Lower lobe of right lung (tissue), 2 donors: ENCODE measurements at places on chromosomes 2 and 18. TPM values are rescaled to one million over a fixed set of nuclear protein-coding genes. Genes with fewer than 3 reads are reported as not detected.

ST6GAL2 gene
- 0.92 TPM for total RNA-seq

GKN1 gene
- not detected for total RNA-seq

BARD1 gene
- total RNA-seq: 18.5 TPM

RNF144A gene
- total RNA-seq: 13.9 TPM

GRCh38 chr2:191950132-191950874 lies 103.4 kb upstream of the CAVIN2 start:
- H3K36me3 ChIP-seq: no peaks in the 10 kb centered on the region
- DNase-seq: no peak
- no peaks in the 10 kb centered on the region for H3K27me3 ChIP-seq
- no peak overlapping the region for H3K4me3 ChIP-seq
- H3K27ac ChIP-seq: no peak overlapping the region

- H3K27ac ChIP-seq: peak overlapping the region; percentile 91
- DNase-seq: peak; percentile 67
- peak overlapping the region; percentile 72 for H3K4me3 ChIP-seq
These were observed 15.8 kb downstream of the PTPN18 start for GRCh38 chr2:130371723-130372054.

GRCh38 chr2:9710311-9710710 lies 79.5 kb upstream of the YWHAQ start:
- H3K36me3 ChIP-seq: no peaks in the 10 kb centered on the region
- no peaks in the 10 kb centered on the region for H3K4me1 ChIP-seq
- no peak overlapping the region for H3K4me3 ChIP-seq
- no peak for DNase-seq
- no peaks in the 10 kb centered on the region for H3K27me3 ChIP-seq

DNA sequence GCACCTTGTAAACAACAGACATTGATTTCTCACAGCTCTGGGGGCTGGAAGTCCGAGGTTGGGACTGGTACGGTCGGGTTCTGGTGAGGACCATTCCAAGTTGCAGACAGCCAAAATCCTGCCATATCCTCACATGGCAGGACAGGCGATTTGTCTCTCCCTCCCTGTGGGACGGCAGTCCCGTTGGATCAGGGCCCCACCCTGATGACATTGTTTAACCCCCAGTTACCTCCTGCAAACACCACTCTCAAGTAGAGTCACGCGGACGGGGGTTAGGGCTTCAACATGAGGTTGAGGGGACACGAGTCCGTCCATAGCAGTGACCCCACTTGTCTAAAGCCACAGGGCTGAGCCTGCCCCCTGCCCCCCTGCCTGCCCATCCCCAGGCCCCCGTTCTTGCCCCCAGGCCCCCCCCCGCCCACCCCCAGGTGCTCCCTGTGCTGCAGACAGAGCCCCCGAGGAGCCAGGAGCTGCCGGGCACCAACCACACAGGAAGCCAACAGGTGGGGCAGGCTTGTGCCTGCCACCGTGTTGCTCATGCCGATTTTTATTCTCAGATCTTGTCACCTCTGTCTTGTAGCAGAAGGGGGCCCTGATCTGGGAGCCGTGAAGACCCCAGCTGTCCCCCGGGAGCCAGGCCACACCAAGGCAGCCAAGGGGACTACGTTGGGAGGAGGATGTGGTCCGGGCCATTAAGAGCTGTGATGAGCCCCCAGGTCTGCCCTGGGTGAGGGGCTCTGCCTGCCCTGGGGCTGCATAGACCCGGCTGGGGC lies 82.2 kb downstream of the NFATC1 start:
- H3K4me3 ChIP-seq: no peak overlapping the region
- no peaks in the 10 kb centered on the region for H3K4me1 ChIP-seq
- H3K27me3 ChIP-seq: no peaks in the 10 kb centered on the region
- no peak for DNase-seq
- H3K36me3 ChIP-seq: peaks cover 5% of the 10 kb centered on the region

- H3K4me3 ChIP-seq: no peak overlapping the region
- no peaks in the 10 kb centered on the region for H3K36me3 ChIP-seq
- H3K27me3 ChIP-seq: no peaks in the 10 kb centered on the region
These were observed 327.5 kb upstream of the HNRNPA3 start for GRCh38 chr2:176885001-176885643.
